ENCODE measurements at places on chromosomes 1 and 21.

- DNase-seq: no peak
These were observed 137.4 kb downstream of the DYRK1A start for GRCh38 chr21:37503848-37504467.

- DNase-seq: no peak
These were observed 19.5 kb downstream of the LSS start for GRCh38 chr21:46208761-46209721.

DNA sequence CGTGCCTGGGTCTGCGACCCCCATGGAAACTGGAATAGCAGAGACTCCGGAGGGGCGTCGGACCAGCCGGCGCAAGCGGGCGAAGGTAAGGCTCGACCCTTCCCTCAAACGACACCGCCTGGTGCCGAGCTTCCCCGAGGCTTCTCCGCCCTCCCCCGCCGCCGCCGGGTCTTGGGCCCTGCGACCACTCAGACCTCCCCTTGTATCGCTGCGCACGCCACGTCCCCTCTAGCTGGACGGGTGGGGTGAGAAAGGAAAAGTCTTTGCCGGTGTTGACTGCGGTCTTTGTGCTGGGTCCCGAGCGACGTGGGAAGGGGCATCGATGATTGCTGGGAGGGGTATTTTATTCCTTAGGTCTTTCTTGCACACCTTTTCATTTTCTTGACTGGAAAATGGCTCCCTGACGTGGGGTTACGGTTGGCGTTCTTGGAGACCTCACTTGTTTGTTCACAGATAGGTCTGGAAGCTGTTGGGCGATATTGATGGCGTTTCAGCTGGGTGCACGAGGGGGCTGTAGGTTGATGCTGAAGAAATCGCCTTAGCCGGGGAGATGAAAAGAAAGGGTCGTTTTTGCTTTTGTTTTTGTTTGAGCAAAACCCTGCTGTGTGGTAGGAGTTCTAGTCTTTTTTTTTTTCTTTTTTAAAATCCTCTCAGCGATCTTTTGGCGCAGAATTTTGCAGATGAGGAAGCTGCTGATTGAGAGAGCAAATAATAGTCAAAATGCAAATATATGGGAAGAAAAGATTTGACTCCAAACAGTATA lies 776 bp downstream of the KDM1A start:
- peak; percentile 5 for DNase-seq

DNA sequence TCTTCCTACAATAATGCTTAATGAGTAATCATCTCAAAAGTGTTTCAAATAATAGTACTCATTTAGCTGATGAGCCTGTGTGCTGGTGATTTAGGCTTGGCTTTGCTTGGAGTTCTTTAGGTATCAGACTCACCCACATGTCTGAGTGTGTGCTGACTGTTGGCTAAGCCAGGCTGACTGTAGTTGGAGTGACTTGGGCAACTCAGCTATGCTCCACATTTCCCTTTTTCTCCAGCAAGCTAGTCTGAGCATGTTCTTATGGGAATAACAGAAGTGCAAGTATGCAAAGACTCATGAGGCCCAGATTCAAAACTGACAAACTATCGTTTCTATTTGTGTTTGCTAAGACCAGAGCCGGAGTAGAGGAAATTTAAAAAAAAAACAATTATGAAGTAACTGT lies 99.0 kb upstream of the ADGRL4 start:
- DNase-seq: no peak

DNA sequence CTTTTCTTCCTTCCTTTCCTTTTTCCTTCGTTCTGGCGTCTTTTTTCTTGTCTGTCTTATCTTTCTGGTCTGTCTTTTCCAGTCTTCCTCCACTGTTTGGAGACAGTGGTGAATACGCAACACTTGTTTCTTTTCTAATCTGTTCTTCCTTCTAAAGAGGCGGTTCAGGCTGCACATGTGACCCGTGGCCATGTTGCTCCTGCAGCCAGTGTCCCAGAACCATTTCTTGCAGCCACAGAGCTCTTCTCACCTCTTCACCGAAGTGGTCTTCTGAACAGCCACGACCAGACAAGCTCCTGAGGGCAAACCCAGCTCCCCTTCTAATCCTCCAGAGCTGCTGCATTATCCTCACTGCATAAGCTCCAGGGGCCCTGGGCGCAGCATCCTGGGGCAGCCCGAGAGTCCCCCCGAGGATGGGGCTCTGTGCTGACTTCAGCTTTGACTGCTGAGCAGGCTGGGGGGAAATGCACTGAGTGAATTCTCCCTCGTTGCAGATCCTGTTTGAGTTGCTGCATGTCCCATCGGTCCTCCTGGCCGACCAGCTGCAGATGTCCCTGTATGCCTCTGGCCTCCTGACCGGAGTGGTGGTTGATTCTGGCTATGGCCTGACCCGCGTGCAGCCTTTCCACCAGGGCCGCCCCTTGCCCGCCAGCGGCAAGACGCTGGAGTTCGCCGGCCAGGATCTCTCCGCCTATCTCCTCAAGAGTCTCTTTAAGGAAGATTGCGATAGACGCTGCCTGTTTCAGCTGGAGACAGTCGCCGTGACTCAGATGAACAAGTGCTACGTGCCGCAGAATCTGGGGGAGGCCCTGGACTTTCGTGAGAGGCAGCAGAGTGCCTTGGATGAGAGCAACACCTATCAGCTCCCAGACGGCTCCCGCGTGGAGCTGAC lies 70.4 kb downstream of the ACTL8 start:
- DNase-seq: no peak

DNA sequence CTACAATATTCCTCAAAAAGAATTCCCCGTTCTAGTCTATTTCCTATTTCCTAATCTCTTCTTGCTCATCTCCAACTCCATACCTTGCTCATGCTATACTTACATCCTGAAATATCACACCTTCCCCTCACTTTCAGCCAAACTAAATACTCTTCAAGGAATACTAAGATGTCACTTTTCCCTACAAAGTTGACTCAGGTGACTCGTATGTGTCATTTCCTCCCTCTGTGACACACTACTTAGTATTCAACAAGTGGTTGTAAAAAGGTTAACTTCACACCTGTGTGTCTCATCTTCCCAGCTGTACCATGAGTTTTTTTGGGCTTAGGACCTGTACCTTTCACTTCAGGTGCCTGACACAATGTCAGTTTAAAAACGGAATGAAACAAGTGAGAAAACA lies 81.9 kb upstream of the LBR start:
- DNase-seq: no peak

Measured in activated CD8-positive, alpha-beta memory T cell treated with anti-CD3 and anti-CD28 coated beads for 48 hours (primary cell).